ENCODE measurements at places on chromosomes 3 and 15. TPM values are rescaled to one million over a fixed set of nuclear protein-coding genes. Genes with fewer than 3 reads are reported as not detected.

The CLDN18 gene
- total RNA-seq, result not detected

The EFHB gene
- total RNA-seq, result 0.42 TPM

The SLC28A2 gene
- not detected for total RNA-seq

The HYKK gene
- 4.2 TPM for total RNA-seq

The HDC gene
- total RNA-seq, result not detected

The CFAP92 gene
- total RNA-seq, result 0.05 TPM

The NPAP1 gene
- not detected for total RNA-seq

The RASGRP1 gene
- 0.88 TPM for total RNA-seq

The ASB14 gene
- total RNA-seq, result 0.05 TPM

The ST3GAL6 gene
- 14.3 TPM for total RNA-seq

The CDCP1 gene
- total RNA-seq, result 76.4 TPM

All from smooth muscle cell of the umbilical artery (primary cell).